ENCODE measurements at places on chromosomes 13 and 19.

DNA sequence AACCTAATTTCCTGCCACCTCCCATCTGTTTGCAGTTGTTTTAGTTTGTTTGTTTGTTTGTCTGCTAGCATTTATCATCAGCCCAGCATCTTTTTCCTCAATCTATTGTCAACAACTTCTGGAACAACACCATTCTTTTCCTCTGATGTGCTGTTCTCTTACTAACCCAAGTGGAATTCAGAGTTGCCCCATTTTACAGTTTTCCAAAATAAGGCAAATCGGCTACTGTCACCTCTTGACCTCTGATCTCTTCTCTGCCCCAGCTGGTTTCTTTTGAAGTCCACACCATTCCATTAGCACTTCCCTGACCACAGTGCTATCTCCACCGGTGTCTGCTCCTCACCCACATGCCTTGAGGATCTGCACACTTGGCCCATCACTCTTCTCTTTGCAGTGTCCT, 102.4 kb downstream of the EFNB2 start:
- no peak for DNase-seq

DNA sequence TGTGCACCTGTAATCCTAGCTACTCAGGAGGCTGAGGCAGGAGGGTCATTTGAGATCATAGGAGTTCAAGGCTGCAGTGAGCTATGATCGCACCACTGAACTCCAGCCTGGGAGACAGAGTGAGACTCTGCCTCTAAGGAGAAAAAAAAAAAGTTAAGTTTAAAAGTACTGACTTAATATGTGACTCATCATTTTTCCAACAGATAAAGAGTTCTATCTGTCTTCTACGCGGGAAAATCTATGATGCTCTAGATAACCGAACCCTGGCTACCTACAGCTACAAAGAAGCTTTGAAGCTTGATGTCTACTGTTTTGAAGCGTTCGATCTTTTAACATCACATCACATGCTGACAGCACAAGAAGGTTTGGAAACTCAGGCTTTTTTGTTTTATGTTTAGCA, 7.2 kb downstream of the CDC16 start:
- no peak for DNase-seq

DNA sequence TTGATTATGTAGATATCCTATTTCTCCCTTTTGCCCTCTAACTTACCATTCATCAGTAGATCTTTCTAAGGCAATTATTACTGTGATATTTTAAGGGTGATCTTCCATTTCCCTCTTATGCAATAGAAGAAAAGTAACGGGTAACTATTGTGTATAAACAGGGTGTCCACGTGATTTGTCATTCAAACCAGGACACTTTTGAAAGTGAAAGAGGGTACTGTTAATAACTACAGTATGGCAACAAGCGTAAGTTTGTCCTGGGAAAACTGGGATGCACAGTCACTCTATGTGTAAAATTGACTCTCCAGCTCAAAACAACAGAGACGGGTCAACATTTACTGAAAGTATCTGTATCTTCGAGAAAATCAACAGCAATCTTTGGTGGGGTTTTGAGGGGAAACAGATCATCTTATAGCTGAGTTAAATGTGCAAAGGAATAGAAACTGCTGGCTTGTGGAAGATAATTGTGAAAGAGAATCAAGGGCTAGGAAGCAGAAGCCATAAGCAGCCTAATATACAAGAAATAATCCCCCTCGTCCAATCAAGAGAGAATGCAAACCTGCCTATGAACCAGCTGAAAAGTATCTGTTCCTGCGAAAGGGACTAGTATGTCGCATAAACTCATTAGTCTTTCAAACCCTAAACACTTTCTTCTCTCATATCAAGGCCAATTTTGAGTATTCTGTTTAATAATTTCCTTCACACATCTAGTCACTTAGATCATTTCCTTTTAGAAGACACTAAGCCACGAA, 126.7 kb downstream of the FOXO1 start:
- no peak for DNase-seq

DNA sequence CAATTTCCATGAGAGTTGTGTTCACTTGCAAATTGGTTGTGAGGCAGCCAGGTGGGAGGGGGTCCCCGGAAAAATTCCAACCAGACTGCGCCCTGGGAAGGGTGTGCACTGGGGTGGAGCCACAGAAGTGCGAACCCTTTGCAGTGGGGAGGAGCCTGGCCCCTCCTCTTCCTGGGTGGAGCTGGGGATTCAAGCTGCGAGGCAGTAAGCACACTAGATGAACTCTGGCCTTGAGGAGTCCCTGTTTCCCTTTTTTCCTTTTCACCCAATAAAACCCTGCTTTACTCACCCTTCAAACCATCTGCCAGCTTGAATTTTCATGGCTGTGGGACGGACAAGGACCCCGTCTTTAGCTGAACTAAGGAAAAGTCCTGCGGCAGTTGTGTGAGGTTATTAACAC, 31.0 kb upstream of the MBNL2 start:
- DNase-seq, result no peak

DNA sequence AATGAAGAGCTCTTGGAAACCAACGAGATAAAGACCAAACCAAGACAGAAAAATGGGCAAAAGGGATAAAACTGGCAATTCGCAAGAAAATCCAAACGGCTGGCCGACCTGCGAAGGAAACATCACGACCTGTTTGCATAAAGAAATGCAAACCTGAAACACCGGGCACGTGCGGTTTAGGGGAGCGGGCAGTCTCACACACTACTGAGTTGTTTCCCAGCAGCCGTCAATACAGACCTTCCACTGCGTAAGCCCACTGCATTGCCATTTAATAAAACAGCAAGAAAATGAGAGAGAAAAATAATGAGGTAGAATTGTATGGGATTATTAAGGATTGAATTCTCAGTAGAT, 642 bp upstream of the PEG3 start:
- no peak for DNase-seq

- DNase-seq, result no peak
Measured at GRCh38 chr19:40088299-40089047, 2.3 kb downstream of the ZNF780A start.

Data from stimulated activated CD8-positive, alpha-beta memory T cell treated with anti-CD3 and anti-CD28 coated beads, Interleukin-12 subunit alpha, Interleukin-12 subunit beta, amount 100 ng/mL, for 1 hour (primary cell).